ENCODE measurements at places on chromosomes 6 and 20.

GRCh38 chr6:34562861-34563512 lies 6.9 kb upstream of the SPDEF start:
- no peak for DNase-seq

DNA sequence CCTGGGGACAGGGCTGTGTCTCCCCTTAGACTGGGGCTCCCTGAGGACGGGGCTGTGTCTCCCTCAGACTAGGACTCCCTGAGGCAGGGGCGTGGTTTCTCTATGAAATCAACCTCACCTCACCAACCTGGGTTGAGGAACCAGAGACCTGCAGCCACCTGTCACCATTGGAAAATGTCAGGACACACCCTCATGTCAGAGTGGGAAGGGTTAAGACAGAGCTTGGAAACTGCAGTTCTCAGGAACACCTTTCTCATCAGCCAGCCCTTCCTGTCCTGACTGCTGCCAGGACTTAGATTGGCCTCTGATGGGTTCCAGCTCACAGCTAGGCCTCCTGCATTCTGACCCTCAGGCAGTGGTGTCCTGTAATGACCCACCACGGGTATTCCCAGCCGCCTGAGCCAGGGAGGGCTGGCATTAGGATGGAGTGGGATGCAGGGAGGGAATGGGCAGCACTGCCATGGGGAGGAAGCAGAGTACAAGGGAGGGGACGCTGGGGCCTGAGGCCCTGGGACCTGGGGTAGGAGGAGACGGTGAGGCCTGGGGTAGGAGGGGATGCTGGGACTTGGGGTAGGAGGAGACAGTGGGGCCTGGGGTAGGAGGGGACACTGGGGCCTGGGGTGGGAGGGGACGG lies 76.3 kb downstream of the MRPL14 start:
- no peak for DNase-seq

GRCh38 chr20:58020656-58021454 lies 207.6 kb downstream of the ANKRD60 start:
- no peak for DNase-seq

DNA sequence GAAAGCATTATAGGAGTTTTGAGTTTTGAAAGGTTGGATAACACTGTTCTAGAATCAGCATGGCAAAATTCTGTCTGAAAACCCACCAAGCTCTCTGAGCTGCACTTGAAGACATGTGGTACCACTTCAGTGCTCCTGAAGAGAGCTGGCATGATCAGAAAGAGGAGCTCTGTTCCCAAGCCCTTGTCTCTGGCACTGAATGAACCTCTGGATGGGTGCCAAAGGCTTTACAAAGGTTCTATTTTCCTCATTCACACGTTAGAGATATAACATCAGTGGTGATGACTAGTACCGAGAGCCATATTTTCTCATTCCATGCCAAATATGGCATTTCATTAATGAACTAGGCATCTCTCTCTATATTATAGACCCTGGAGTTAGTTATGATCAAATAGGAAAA lies 301.8 kb upstream of the ID4 start:
- peak; percentile 26 for DNase-seq

GRCh38 chr6:141033101-141033500 lies 1099.6 kb upstream of the GJE1 start:
- DNase-seq, result no peak

DNA sequence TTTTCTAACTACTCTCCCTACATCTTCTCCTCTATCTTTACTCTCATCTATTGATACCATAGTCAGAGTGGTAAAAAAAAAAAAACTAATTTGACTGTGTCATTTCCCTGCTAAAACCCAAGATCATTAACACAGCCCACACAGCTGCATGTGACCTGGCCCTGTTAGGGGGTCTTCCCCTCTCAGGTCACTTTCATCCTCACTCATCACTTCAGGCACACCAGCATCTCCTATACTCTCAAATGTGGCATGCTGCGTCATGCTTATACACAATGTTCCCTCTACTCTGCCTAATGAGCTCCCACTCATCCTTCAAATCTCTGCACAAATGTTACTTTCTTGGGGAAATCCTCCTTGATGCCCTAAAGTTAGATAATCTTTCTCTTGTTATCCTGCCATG lies 86.8 kb downstream of the CDK19 start:
- no peak for DNase-seq

DNA sequence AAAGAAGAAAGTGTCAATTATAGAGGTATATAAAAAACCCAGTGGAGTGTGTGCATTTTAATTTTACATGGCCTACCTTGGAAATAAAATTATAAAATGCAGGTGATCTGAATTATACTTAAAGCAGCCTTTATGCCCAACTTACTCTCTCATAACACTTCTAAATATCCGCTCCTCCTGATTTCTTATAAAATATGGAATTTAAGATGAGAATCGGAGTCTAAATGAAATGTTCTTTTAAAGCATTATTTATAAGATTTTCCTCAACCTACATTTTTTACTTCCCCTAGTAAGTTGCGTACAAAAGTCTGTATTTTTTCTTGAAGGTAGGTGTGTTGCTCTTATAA lies 3.5 kb downstream of the CITED2 start:
- DNase-seq, result no peak

All from lung (tissue), 17 donors.